ENCODE measurements at places on chromosomes 3 and 15.
A peak's percentile ranks its signal among the peaks of the same experiment; 100 is the strongest.

- no peak for DNase-seq
Measured at GRCh38 chr3:24040311-24040710, 95.2 kb downstream of the NR1D2 start.

- no peak for DNase-seq
Measured at GRCh38 chr15:52523647-52524046, 5.0 kb downstream of the MYO5A start.

GRCh38 chr15:74960286-74960685 is 3.7 kb upstream of the RPP25 start:
- DNase-seq: no peak

GRCh38 chr15:67979281-67979680 is 74.8 kb upstream of the PIAS1 start:
- DNase-seq: no peak

GRCh38 chr15:60871731-60872130 is 357.4 kb downstream of the RORA start:
- DNase-seq: no peak

DNA sequence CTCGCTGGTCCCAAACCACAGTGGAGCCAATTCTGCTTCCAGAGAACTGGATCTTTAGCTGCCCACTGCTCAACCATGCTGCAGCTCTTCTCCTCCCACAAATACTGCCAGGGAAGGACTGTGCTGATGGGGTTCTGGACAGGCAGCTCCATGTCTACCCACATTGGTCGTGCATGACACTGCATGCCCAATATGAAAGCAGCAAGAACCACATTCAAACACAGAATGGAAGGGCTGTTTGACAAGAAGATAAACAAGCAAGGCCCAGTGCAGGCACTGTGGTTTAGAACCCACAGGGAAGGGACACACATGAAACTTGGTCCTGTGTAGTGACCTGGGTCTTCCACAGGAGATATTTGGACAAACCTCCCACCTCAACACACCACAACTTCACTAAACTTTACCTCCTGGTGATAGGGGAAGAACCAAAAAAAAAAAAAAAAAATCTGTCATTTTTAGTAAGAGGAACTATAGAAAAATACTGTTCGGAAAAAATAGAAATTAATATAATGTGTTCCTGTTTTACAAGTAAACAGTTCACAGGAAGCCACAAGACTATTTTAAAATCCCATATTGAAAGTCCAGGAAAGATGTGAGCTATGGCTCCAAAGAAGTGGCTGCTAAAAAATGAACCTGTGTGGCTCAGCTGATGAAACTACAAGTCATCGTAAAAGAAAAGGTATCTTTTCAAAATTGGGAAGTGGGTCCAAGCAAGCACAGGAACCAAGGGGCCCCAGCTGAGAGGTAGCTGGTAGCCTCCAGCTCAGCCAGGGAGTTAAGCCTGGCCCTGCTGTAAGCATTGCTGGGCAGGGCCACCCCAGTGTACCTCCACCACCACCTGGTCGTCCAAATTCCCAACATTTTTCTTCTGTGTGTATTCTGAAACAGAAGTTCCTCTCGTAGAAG is 77.7 kb upstream of the ACAN start:
- no peak for DNase-seq

DNA sequence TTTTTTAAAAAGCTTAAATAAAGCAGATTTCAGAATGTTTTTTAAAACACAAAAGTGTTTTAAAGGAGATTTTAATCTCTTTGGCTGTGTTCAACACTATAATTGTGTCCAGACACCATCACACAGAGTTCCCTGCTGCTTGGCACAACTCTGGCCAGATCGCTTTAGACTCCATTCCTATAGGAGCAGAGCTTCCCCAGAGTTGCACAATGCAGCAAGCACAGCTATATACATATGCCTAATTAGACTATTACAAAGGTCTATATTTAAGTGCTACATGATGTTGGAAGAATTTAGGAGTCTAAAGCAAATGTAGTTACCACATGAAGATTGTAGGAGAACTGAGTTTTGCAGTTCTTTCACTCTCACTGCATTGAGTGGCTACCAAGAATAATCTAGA is 11.2 kb downstream of the SLC9A9 start:
- no peak for DNase-seq

- DNase-seq: no peak
Measured at GRCh38 chr3:194811118-194811517, 125.4 kb downstream of the FAM43A start.

DNA sequence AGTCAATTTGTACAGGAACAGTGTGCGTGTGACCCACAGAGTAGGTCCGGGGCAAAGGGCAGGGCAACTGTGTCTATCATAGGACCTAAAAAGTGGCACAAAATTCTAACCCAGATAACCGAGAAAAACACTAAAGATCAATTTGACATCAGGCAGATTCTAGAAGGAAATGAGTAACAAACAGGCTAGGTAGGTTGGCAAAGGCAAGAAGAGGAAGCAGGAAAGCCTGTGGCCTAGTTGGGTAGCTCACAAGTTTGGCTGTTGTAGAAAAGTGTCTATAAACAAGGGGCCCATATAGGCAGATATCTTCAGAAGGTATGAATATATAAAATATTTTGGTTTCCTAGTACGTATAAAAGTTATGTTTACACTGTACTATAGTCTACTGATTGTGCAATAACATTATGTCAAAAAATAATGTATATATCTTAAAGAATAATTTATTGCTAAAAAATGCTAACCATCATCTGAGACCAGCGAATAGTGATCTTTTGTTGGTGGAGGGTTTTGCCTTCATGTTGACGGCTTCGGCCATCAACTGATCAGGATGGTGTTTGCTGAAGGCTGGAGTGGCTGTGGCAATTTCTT is 13.3 kb upstream of the OR5K1 start:
- DNase-seq: no peak

- no peak for DNase-seq
Measured at GRCh38 chr3:89527736-89528305, 420.4 kb downstream of the EPHA3 start.

DNA sequence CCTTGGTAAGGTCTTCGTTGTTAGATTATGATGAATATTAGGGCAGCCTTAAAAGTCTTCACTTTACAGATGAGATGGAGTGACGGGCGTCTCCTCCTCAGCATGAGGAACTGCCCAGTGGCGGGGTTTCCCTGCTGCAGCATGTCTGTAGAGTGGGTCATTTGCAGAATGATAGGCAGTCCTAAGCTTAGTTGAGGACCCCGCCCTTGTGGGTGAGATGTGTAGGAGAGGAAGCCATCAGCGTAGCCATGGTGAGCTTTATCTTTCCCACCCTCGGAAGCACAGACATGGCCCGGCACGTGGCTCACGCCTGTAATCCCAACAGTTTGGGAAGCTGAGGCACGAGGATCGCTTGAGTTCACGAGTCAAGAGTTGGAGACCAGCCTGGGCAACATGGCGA is 877 bp downstream of the NIT2 start:
- no peak for DNase-seq

DNA sequence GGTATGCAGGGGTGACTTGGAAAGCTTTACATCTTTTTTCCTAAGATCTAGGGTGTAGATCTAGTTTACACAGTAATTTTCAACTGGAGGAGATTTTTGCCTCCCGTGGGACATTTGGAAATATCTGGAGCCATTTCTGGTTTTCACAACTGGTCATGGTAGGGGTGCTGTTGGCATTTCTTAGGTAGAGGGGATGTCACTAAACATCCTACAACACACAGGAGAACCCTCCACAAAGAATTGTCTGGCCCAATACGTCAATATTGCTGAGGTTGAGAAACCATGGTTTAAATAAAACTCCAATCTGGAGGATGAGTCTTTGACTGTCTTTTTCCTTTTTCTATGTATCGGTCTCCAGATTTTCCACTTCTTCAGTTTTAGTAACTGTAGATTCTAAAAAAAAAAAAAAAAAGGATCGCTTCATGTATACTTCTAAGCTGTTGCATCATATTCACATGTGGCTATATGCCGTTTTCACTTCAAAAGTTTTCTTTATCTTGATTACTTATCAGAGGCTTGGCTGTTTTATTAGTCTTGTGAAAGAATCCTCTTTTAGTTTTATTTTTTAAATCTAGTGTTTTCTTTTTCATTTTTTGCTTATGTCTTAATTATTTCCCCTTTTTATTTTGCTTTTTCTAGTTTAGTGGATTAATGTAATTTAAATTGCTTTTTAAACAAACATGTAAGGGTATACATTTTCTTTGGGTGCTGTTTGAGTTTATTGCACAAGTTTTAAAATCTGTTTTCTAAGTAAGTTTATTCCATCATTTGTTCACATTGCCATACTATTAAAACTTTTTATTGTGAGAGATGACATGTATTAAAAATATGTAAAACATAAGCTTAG is 21.2 kb downstream of the UBE2Q2 start:
- DNase-seq: no peak

GRCh38 chr3:15329046-15330005 is 3.1 kb downstream of the SH3BP5 start:
- DNase-seq: no peak

DNA sequence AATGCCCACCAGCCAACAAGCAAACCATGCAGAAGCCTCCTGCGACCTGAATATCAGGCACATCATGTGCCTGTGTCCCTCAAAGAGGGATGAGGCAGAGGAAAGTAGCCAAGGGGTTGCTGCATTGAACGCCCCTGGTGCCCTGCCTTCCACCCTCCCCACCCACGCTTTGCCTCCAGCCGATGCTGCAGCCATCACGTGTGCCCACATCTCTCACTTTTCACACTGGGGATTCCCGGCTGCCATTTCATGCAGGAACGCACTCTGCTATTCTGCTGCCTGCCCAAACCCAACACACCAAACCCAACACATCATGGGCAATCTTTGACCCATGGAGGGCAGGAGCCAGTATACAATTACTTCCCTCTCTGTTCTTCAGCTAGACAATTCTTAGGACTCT is 462.2 kb upstream of the PROK2 start:
- DNase-seq: no peak

- DNase-seq: no peak
Measured at GRCh38 chr3:126052196-126053058, 31.5 kb downstream of the SLC41A3 start.

- DNase-seq: no peak
Measured at GRCh38 chr3:110419601-110420000, 652.0 kb upstream of the NECTIN3 start.

DNA sequence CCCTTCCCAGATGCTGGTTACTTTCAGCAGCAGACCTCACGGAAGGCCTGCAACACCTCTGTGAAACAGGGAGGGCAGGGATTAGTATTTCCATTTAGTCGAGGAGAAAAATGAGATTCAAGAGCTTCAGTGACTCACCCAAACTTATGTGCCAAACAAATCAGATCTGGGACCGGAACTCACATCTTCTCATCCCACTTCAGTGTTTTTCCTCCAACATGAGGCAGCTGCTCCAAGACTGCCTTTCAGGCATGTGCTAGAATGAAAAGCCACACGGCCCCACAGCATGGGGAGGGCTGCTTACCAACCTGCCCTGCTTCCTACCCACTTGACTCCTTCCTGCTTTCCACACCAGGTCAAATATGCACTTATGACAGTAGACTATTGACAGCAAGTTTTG is 129.4 kb upstream of the SLC24A5 start:
- DNase-seq: peak; percentile 39

GRCh38 chr15:74213858-74214284 is 11.3 kb upstream of the STRA6 start:
- DNase-seq: no peak

DNA sequence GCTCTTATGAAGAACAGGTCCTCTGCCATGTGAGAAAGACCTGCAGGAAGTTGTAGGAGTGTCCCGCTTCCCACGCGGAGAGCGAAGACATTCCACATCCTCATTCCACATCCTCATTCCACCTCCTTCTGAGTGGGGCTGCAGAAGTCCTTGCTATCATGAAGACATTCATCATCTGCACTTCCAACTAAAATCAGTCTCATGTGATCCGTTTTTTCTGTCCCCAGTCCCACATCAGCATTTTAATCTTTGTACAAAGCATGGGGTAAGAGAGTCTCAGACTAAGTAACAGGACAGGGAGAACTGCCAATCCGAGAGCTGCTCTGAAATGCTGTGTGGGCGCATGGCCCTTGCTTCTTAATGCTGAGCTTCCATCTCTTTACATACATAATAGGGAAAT is 227.2 kb downstream of the RSRC1 start:
- DNase-seq: no peak

DNA sequence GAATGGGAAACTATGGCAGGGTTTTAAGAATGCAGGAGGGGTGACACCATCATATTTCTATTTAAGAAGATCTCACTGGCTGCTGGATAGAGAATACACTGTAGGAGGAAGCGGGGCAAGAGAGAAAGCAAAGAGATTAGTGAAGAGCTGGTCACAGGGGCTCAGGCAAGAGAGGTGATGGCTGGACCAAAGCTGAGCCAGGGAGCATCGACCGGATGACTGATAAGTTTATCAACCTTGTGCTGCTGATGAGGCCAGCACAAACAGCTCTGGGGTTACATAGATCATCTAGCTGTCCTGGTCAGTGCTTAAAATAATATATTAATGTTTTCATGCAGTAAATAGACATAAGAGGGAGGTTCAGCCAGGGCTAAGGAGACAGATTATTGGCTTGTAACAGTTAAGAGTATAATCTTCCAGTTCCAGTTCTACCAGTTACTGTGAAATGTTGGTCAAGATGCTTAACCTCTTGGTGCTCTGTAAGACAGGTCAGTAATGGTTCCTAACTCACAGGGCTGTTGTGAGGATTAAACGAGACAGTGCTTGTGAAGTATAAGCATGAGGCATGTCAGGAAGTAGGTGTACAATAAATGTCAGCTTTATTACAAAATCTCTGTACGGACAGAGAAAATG is 201.0 kb upstream of the FEZF2 start:
- DNase-seq: no peak

DNA sequence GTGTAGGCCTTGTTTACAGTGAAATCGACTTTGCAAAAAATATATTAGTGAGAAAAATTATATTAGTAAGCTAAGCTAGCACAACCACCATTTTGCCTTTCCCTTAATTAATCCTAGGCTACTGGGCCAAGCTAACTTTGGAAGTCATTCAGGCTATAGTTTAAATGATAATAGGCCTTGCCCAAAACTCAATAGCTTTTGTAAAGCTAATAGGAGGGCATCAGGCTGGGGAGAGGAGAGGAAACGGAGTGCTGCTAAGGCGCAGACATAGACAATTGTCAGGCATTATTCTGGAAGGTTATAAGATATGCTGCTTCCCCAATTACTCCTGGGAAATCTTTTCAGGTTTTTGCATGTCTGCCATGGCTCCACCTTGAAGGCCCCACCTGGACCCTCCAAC is 1286.0 kb downstream of the NSUN3 start:
- no peak for DNase-seq

- DNase-seq: no peak
Measured at GRCh38 chr3:155702745-155703591, 41.9 kb downstream of the PLCH1 start.

Data from brain microvascular endothelial cell (primary cell).